ENCODE measurements at places on chromosomes 4 and X.
A peak's percentile ranks its signal among the peaks of the same experiment; 100 is the strongest.

DNA sequence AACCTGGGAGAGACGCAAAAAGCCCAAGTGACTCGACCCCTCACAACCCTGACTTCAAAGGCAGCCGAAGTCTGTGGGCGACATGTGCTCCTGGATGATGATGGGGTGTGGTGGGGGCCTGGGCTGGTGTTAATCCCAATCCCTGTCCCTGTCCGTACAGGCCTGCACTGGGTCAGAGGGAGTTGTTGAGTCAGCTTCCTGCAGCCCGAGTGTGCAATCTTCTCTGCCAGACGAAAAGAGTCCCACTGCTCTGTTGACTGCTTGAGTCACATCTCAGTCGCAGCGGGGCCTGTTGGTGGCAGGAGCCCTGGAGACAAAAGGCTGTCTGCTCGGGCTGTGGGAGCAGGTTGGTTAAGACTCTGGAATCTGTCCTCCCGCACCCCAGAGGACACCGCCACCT is 10.3 kb downstream of the FAM3A start:
- DNase-seq = no peak

DNA sequence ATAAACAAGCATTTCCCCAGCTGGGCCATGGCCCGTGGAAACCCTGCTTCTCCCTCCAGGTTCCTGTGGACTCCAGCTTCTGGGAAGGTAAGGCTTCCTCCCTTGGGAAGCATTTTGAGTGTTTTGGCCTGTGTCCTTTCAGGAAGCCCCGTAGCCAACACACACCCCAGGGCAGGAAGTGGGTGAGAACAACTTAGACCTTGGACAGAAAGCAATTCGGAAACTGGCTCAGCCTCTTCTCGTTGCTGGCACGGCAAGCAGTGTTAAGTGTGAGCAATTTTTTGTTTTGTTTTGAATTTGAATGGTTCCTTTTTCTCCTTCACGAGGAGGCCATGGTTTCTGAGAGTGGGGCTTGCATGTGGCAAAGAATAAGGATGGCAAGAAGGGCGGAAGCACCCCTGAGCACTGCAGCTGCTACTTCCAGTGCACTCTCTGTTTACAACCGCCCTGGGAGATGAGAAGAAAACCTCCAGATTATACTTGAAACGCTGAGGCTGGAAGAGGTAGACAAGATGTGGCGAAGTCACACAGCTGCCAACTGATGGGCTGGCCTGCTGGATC is 14.1 kb upstream of the CYTL1 start:
- peak; percentile 35 for DNase-seq

DNA sequence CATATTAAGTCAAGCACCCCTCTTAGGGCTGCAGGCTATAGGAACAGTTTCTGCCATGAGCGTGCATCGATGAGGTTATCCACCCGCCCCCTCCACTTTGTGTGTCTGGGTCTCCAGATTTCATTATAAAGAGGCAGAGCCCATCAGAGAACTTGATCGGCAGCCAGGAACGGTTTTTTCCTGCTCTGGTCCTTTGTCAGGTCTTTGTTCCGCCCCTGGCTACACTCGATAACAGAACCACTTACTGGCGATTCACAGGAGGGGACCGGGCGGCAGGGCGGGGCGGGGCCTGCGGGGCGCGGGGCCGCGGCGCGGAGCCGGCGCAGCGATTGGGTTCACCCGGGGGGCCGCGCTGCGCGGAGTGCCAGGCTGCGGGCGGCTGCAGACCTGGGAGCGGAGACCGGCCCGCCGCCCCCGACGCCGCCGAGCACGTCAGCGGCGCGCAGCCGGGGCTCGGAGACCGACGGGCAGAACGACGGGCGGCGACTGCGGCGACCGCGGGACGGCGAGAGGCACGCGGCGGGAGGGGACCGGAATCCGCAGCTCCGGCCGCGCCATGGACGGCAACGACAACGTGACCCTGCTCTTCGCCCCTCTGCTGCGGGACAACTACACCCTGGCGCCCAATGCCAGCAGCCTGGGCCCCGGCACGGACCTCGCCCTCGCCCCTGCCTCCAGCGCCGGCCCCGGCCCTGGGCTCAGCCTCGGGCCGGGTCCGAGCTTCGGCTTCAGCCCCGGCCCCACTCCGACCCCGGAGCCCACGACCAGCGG is at the start of gene SLC10A4:
TSS of gene SLC10A4 (plus strand) at position 338 of the 771 bp plus-strand sequence. CDS start at position 557, 219 bp downstream.
- DNase-seq = peak; percentile 99

- no peak for DNase-seq
Observed at GRCh38 chrX:14700982-14701381, 171.6 kb downstream of the GLRA2 start.

- no peak for DNase-seq
Observed at GRCh38 chrX:121649417-121649816, 602.0 kb downstream of the GLUD2 start.

DNA sequence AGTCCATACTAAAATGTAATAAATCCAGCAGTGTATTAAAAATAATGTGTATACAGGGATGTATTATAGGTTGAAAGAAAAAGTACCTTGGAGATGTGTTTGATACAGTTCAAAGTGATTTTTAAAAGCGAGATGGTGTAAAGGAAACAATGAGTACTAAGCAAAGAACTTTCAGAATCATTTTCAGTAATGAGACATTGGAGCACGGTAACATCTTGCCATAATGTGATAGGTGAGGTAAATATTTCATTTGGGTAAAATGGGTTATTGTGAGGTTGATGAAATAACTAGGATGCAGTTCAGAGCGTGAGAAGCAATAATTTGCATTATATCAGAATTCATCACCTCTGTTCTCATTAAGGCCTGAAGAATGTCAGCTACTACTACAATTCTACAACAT is 25.9 kb downstream of the EIF2S3 start:
- DNase-seq = no peak

All from hematopoietic multipotent progenitor cell treated with erythropoietin and hydrocortisone succinate and interleukin-3 and kit ligand, for 8 days (in vitro differentiated cells).